Spinal cord (tissue), 10 donors: ENCODE measurements at places on chromosomes 13 and 19.
A peak's percentile ranks its signal among the peaks of the same experiment; 100 is the strongest.

DNA sequence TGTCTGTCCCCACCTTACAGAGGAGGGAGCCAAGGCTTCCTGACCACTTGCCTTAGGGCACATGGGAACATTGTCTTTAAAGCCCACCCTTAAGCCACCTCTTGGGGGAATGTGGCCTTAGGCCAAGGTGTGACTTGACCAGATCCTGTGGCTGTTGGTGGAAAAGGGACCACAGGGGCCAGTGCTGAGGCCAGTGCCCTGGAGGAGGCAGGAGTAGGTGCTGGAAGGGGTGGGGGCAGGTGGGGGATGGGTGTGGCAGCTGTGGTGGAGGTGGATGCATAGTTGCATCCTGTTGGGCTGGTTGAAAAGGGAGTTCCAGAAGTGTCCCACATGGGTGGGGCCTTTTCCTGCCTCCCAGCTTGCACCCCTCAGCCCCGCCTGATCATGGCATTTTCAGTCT lies 44.8 kb downstream of the DNM2 start:
- DNase-seq: no peak
- no peaks in the 10 kb centered on the region for H3K27me3 ChIP-seq
- H3K4me3 ChIP-seq: no peak overlapping the region
- H3K4me1 ChIP-seq: peaks cover 62% of the 10 kb centered on the region

DNA sequence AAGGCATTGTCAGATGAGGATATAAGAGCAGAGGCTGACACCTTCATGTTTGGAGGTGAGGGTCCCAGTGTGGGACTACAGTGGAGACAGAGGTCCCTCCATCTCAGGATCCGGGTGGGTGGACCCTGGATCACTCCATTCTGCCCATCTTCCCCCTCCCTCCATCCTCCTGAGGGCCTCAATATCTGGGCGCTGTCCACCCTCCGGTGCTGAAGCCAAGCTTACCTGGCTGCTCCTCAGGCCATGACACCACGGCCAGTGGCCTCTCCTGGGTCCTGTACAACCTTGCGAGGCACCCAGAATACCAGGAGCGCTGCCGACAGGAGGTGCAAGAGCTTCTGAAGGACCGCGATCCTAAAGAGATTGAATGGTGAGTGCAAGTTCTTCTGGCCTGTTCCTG lies 11.9 kb downstream of the CYP4F12 start:
- DNase-seq: no peak
- H3K36me3 ChIP-seq: no peaks in the 10 kb centered on the region
- no peaks in the 10 kb centered on the region for H3K4me1 ChIP-seq
- no peak overlapping the region for H3K27ac ChIP-seq

GRCh38 chr19:51002089-51002532 lies 707 bp upstream of the KLK8 start:
- no peaks in the 10 kb centered on the region for H3K36me3 ChIP-seq
- H3K4me3 ChIP-seq: no peak overlapping the region
- H3K27me3 ChIP-seq: peaks cover 29% of the 10 kb centered on the region
- H3K4me1 ChIP-seq: peaks cover 3% of the 10 kb centered on the region

- peaks cover 47% of the 10 kb centered on the region for H3K4me1 ChIP-seq
- no peaks in the 10 kb centered on the region for H3K27me3 ChIP-seq
- H3K27ac ChIP-seq: peak overlapping the region; percentile 61
- DNase-seq: no peak
- H3K4me3 ChIP-seq: no peak overlapping the region
These were observed 4.0 kb downstream of the TPGS1 start for GRCh38 chr19:511101-511851.

DNA sequence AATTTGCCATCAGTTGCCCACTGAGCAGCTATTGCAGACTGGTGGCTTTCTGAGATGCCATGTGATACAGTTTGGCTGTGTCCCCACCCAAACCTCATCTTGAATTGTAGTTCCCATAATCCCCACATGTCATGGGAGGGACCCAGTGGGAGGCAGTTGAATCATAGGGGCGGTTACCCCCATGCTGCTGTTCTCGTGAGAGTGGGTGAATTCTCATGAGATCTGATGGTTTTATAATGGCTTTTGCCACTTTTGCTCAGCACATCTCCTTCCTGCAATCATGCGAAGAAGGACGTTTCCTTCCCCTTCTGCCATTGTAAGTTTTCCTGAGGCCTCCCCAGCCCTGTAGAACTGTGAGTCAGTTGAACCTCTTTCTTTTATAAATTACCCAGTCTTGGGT lies 34.8 kb upstream of the ANKRD10 start:
- DNase-seq: no peak
- no peaks in the 10 kb centered on the region for H3K36me3 ChIP-seq
- no peak overlapping the region for H3K27ac ChIP-seq

- H3K27me3 ChIP-seq: peaks cover 17% of the 10 kb centered on the region
- H3K27ac ChIP-seq: no peak within 1 kb of the TSS
- H3K4me1 ChIP-seq: peaks cover 20% of the 10 kb centered on the region
These were observed at the start of gene RYR1 for GRCh38 chr19:38433268-38433733. RYR1 (plus strand) TSS chr19:38433691; CDS start chr19:38433830, 139 bp downstream.

GRCh38 chr13:48094404-48094780 lies 512 bp downstream of the MED4 start:
- H3K4me3 ChIP-seq: peak overlapping the region; percentile 94
- H3K27ac ChIP-seq: peak overlapping the region; percentile 84
- no peaks in the 10 kb centered on the region for H3K27me3 ChIP-seq
- H3K4me1 ChIP-seq: peaks cover 3% of the 10 kb centered on the region

- no peak overlapping the region for H3K27ac ChIP-seq
- peaks cover 2% of the 10 kb centered on the region for H3K36me3 ChIP-seq
- no peaks in the 10 kb centered on the region for H3K27me3 ChIP-seq
- no peak for DNase-seq
- peaks cover 17% of the 10 kb centered on the region for H3K4me1 ChIP-seq
These were observed 3.2 kb downstream of the ZNF441 start for GRCh38 chr19:11769995-11770394.

DNA sequence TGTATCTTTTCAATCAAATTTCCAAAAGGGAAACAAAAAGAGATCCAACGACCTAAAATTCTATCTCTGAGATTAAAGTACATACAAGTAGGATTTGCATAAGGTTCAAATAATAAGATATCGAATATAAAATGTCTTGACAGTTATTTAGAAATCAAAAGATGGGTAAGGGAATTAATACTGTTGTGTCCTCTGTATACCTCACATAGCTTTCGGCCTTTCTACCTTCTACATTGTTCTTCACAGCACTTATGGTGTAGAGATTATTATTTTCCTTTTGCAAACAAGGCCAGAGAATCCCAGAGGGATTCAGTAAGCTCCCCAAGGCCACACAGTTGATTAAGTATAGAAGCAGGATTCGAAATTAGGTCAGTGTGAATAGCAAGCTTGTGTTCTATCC lies 403.6 kb downstream of the SPRY2 start:
- H3K4me3 ChIP-seq: no peak overlapping the region
- no peaks in the 10 kb centered on the region for H3K27me3 ChIP-seq
- H3K36me3 ChIP-seq: no peaks in the 10 kb centered on the region
- DNase-seq: no peak
- H3K4me1 ChIP-seq: peaks cover 5% of the 10 kb centered on the region
- H3K27ac ChIP-seq: peak overlapping the region; percentile 87

DNA sequence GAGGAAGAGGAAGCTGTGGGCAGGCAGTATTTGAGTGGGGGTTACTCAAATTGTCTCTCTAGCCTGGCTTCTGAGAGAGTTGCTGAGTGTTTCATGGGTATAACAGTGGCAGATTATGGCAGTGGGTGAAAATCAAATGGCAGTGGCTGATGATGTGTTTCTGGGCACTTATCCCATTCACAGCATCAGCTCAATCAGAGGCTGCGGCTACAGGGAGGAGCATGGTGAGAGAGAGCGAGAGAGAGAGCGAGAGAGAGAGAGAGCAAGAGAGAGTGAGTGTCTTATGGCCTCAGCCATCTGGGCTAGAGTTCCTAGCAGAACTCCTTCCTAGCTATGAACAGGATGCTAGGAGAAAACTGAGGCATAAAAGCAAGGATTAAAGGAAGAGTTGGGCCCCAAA lies 178.9 kb downstream of the OLFM4 start:
- no peak overlapping the region for H3K27ac ChIP-seq
- H3K4me3 ChIP-seq: no peak overlapping the region
- H3K4me1 ChIP-seq: no peaks in the 10 kb centered on the region
- H3K27me3 ChIP-seq: no peaks in the 10 kb centered on the region
- peak; percentile 41 for DNase-seq
- H3K36me3 ChIP-seq: peaks cover 3% of the 10 kb centered on the region

- peak overlapping the region; percentile 79 for H3K4me3 ChIP-seq
- peaks cover 3% of the 10 kb centered on the region for H3K4me1 ChIP-seq
- H3K36me3 ChIP-seq: no peaks in the 10 kb centered on the region
These were observed 1.1 kb upstream of the ZNF546 start for GRCh38 chr19:39995794-39996193.

DNA sequence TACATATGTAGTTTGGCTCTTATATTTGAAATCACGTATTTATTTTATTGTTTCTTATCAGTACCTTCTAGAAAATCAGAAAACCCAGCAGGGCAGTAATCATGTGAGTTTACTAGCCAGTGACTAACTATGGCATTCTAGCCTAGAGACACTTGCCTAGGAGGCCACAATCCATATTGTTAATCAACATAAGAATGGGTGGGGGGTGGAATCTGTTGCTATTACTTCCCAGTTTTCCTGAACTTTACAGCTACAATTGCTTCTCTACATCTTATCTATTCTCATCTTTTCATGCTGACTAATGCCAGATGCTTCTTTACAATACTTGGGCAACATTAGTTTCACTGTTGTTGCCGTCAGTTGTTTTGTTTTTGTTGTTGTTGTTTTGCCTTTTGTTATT lies 18.7 kb upstream of the ATXN8OS start:
- H3K4me1 ChIP-seq: no peaks in the 10 kb centered on the region
- H3K36me3 ChIP-seq: no peaks in the 10 kb centered on the region
- no peak overlapping the region for H3K4me3 ChIP-seq

DNA sequence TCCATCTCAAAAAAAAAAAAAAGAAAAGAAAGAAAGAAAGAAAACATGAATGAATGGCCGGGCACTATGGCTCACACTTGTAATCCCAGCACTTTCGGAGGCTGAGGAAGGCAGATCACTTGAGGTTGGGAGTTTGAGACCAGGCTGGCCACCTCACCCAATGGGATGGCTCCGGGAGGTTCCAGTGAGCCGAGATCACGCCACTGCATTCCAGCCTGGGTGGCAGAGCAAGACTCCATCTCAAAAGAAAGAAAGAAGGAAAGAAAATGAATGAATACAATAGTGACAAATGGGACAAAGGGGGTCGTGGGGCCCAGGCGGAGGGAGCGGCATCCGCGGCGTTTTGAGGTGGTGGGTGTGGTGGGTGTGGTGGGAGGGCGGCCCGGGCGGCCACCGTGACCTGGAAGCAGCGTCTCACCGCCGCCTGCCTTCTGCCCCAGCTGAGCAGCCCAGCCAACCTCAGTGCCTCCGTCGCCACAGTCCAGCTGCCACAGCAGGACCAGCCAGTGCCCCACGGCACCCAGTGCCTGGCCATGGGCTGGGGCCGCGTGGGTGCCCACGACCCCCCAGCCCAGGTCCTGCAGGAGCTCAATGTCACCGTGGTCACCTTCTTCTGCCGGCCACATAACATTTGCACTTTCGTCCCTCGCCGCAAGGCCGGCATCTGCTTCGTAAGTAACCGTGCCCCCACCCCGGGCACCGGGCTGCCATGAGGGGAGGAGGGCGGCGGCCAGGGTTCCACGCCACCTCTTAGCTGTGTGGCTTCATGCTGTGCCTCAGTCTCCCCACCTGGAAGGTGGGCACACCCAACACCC lies 5.1 kb downstream of the PRTN3 start:
- peaks cover 39% of the 10 kb centered on the region for H3K27me3 ChIP-seq
- H3K36me3 ChIP-seq: no peaks in the 10 kb centered on the region
- no peak for DNase-seq
- H3K4me3 ChIP-seq: no peak overlapping the region

DNA sequence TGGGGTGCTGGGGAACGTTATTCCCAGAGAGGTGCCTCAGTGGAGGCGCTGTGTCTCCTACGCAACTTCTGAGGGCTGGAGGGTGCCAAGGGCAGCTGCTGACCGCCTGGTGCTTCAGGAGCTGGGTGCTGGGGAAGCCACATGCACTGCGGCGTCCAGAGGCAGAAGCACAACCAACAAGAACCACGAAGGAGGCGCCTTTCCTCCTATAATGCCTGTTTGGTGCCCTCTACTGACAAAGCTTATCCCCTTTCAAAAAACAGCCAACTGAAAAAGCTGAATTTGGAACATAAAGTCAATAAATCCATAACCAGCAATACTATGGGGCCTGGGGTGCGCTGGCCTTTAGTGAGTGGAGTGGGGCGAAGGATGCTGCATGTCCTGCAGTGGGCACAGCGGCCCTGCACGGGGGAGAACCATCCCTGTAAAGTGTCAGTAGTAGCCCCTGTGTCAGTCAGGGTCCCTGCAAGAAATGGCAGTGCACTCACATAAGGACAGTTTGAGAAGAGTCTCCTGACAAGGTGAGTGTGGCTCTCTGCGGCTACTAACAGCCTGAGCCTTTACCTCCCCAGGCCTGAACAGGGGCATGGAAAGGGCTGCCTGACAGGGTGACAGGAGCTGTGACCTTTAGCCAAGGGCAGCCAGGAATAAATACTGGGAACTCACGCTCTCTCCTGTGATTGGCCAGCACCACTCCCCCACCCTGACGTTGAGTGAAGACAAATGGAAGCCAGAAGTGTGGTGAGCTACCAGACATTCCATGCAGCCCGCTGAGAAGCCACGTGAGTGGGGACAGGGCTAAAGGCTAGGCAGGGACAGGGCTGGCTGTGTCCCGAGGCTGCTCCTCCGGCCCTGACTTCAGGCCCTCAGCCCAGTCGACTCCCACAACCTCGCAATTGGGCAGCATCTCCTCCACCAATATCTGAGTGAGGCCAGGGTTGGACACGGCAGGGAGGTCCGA lies 4.5 kb upstream of the B3GNT8 start:
- no peak overlapping the region for H3K4me3 ChIP-seq
- DNase-seq: no peak
- no peak overlapping the region for H3K27ac ChIP-seq
- H3K27me3 ChIP-seq: no peaks in the 10 kb centered on the region
- H3K36me3 ChIP-seq: peaks cover 54% of the 10 kb centered on the region
- H3K4me1 ChIP-seq: peaks cover 13% of the 10 kb centered on the region

DNA sequence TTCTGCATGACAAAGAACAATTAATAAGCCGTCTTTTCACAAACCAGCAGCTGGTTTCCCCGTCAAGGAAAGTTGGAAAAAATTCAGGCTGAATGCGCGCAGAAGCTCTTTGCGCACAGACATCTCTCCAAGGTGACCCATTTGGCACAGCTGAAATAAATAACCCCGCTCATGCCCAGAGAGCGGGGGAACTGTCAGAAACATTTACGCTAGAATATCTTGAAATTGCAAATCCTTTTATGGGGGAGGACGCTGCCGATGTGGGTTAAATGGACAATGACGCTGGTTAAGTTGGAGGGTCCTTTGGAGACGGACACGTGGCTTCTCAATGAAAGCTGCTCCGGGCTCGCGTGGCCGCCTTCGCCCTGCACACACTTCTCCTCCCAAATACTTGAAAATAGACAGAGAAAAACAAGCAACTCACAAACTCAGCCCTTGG lies 30.6 kb downstream of the GSX1 start:
- peaks cover 12% of the 10 kb centered on the region for H3K4me1 ChIP-seq
- no peak for DNase-seq
- H3K27ac ChIP-seq: no peak overlapping the region
- H3K36me3 ChIP-seq: no peaks in the 10 kb centered on the region
- H3K27me3 ChIP-seq: peaks cover 79% of the 10 kb centered on the region
